MV-4-11 (cell line): ENCODE measurements at places on chromosomes 6 and 20.

DNA sequence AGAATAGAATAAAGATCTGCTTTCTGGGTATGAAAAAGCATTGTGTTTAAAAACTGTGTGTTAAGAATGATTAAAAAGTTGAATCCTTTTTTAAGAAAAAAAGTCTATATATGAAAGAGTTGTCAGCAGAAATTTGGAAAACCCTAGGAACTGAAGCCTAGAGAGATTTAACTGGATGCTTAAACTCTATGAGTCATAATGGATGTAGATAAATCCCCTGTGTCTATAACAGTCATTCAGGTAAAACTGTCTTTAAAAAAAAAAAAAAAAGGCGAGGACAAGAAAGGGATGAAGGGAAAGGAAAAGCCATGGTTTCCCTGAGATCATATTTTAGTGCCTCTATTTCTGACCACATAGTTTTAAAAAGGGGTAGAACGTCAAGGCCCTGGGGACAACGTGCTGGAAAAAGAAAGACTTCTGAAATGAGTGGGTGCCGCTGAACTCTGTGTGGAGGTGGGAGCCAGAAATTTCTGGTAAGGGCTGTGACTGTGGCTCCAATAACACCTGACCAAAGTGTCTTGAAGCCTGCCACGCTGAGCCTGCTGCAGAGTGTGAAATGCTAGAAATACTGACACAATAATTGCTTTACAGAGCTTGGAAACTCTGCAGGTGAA is 302.6 kb upstream of the ARID1B start:
- no peak for DNase-seq

DNA sequence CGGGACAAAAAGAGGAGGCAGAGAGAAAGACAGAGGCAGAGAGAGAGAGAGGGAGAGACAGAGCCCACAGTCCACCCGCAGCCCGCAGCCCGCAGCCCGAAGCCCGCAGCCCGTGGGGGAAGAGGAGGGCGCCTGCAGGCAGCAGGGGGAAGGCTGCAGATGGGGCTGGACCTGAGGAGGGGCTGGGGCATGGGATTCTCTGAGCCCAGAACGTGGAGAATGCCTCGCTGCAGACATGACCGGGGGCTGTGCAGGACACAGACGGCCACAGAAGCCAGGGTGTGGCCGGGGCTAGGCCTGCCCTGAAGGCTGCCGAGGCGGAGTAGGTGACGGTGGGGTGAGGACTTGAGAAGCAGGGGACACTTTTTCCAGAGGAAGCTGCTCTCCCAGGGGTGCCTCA is 6.5 kb upstream of the SLCO4A1 start:
- DNase-seq, result no peak

- no peak for DNase-seq
Measured at GRCh38 chr6:4777394-4777935, 1.3 kb downstream of the CDYL start.

DNA sequence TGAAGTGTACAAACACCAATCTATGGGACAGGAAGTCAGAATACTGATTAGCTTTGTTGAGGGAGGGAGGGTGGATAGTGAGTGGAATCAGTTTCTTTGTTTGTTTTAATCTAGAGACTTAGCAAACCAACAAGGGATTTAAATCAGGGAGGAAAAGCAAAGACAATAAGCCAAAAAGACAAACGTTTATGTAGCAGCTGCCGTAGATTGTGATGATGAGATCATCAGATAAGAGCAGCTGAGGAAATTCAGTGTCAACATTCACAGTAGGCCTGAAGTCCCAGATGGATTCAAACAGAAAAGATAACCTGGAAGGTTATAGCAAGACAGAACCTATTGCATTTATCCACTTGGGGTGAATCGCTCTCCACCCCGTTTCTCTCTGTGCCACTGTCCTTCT is 104.9 kb upstream of the SYNDIG1 start:
- no peak for DNase-seq

DNA sequence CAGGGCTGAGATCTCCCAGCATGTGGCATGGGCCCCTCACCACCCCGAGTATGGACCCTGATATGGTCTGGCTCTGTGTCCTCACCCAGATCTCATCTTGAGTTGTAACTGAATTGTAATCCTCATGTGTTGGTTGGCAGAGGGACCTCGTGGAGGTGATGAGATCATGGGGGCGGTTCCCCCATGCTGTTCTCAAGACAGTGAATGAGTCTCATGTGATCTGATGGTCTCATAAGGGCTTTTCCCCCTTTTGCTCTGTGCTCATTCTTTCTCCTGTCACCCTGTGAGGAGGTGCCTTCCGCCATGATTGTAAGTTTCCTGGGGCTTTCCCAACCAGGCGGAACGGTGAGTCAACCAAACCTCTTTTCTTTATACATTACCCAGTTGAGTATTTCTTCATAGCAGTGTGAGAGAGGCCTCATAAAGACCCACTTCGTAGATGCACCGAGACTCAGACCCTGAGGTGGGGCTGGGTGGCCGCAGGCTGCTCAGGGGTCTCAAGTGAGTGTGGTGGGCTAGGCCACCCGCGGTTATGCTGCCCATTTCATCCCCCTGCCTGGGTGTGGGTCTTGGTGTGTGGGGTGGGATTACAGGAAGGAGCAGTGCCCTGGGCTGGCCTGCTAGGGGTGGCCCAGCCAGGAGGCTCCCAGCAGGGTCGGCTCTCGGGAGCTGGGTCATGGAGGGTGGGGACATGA is 26.2 kb upstream of the GATA5 start:
- DNase-seq, result peak; percentile 79

GRCh38 chr6:13535306-13535705 is 39.1 kb upstream of the SIRT5 start:
- DNase-seq, result no peak

- DNase-seq, result no peak
Measured at GRCh38 chr6:64691064-64691463, 1016.0 kb downstream of the EYS start.

- peak; percentile 36 for DNase-seq
Measured at GRCh38 chr6:168619560-168620314, 178.8 kb downstream of the SMOC2 start.

- no peak for DNase-seq
Measured at GRCh38 chr6:88000713-88001112, 46.9 kb upstream of the SPACA1 start.

DNA sequence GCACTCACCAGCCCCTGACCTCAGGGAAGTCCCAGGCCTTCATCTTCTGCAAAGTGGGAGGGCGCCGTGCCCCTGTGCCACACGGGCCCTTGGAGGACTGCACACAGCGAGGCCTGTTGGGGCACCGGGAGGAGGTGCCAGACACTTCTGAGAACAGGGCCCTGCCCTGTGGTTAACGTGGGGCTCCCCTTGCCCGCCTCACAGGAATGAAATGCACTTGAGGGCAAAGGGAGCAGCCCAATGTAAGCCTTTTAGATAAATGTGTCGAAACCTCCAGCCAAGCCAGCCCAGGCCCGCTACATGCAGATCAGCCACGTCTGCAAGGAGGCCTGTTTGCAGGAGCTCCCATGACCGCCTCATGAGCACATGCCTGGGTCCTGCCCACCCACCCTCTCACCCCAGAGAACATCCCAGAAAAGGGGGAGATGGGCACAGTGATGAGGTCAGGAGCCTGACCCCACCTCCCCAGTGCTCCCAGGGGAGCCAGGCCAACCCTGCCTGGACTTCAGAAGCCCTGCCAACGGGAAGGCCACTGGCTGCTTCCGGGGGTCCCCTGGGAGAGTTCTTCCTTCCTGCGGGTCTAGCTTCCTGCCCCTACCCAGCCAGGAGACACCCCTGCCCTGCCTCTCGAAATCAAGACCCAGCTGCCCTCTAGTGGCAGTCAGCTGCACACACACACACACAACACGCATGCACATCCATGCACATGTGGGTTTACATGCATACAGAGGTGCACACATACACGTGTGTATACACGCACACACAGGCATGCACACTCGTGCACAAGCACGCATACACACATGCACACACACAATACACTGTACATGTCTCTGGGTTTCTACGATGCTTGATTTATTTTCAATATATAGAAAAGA is 178.7 kb downstream of the TAF4 start:
- peak; percentile 20 for DNase-seq

GRCh38 chr6:170147056-170147787 is 143.7 kb downstream of the DLL1 start:
- no peak for DNase-seq

GRCh38 chr6:123676793-123677192 is 40.0 kb upstream of the TRDN start:
- DNase-seq, result no peak

- no peak for DNase-seq
Measured at GRCh38 chr6:53723331-53723730, 57.8 kb upstream of the KLHL31 start.

DNA sequence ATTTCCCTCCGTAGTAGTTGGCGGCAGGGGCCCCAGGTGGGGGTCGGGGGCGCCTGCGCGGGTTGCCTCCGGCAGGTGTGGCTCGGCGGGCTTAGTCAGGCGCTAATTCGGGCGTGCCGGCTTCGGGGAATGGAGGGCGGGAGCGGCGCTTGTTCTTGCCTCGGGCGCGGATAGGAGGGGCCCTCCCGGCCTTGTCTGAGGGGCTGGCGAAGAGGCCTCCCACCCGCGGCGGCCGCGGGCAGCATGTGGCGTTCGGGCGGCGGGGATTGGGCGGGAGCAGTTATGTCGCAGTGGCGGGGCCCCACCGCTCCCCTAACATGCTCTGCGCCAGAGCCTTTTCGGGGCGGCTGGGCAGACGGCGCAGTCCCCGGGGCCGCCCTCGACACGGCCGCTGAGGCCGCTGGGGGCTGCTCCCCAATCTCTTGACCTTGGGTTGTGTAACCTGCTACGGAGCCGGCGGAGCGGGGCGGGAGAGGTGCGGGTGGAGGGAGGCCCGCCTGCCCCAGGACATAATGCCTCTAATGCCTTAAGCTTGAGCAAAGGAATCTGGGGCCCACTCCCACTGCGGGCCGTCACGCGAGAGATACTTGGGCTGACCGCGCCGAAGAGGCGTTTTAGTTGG is 1.1 kb downstream of the AMD1 start:
- peak; percentile 47 for DNase-seq

DNA sequence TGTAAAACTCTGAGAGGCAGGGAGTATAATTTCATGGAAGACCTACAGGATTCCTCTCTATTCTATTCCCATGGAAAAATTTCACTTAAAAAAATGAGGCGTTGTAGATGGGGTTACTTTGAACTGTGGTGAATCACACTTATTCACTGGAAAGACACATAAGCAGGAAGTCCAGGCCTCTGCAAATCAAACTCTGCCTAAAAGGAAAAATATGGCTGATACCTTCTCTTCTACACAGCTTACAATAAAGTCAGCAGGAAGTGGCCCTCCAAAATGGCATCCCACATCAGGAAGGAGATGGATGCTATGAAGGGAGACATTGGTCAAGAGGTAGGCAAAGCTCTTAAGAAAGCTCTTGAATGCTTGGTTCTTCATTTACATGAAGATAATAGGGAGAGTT is 115.9 kb downstream of the FYN start:
- no peak for DNase-seq

DNA sequence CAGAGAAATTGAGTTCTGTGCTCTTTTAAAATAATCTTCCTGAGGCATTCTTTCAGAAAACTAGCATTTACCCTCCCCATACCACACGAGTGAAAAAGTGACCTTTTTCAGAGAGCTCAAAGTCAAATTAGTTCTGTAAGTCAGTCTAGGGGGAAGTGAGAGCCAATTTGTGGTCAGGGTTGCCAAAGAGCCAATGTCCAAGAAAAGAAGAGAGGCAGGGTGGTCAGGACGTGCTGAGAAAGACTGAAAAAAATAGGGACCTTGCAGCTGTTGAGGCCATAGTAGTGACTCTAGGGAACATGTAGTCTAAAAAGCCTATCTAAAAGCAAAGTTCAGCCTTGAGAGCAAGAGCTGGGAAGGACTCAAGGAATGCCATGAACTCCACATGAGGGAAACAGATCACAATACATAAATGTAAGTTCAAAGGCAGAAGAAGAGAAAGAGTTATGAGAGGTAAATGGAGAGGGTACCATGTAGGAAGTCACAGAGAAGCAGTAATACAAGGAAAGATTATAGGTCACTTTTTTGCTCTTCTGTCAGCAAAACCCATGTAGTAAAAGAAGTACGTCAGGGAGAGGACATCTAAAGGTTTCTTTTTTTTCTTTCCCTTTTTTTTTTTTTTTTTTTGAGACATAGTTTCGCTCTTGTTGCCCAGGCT is 565.1 kb upstream of the FLRT3 start:
- peak; percentile 95 for DNase-seq

DNA sequence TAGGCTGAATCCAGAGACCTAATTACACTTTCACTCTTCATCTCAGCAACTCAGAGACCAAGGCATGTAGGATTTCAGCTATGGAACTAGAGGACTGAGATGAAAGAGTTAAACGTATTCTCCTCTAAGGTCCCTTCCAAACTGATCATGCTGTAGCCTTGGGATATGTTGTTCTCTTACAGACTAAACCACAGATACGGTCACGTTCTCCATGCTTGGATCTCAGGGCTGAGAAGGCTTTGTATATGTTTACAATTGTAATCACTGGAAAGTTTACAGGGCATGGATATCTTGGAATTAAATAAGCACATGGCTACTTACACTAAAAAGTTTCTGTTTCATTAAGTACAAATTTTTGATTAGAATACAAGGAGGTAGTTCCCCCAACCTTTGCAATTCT is 50.1 kb downstream of the PKIB start:
- DNase-seq, result no peak
